ENCODE measurements at places on chromosomes 16 and 17. TPM values are rescaled to one million over a fixed set of nuclear protein-coding genes. Genes with fewer than 3 reads are reported as not detected.
A peak's percentile ranks its signal among the peaks of the same experiment; 100 is the strongest.

GRCh38 chr17:79633993-79634813 is 23.4 kb upstream of the RBFOX3 start:
- H3K27me3 ChIP-seq: no peaks in the 10 kb centered on the region
- H3K27ac ChIP-seq: no peak overlapping the region
- no peaks in the 10 kb centered on the region for H3K4me1 ChIP-seq

GRCh38 chr16:27665881-27666280 is 115.9 kb downstream of the KATNIP start:
- H3K27ac ChIP-seq: no peak overlapping the region
- no peaks in the 10 kb centered on the region for H3K27me3 ChIP-seq
- DNase-seq: no peak
- H3K4me3 ChIP-seq: no peak overlapping the region
- no peaks in the 10 kb centered on the region for H3K4me1 ChIP-seq

ZNF668 gene
- 2.9 TPM for total RNA-seq

- H3K36me3 ChIP-seq: no peaks in the 10 kb centered on the region
- H3K4me3 ChIP-seq: no peak overlapping the region
Measured at GRCh38 chr16:30139583-30140481, 16.8 kb upstream of the MAPK3 start.

DNA sequence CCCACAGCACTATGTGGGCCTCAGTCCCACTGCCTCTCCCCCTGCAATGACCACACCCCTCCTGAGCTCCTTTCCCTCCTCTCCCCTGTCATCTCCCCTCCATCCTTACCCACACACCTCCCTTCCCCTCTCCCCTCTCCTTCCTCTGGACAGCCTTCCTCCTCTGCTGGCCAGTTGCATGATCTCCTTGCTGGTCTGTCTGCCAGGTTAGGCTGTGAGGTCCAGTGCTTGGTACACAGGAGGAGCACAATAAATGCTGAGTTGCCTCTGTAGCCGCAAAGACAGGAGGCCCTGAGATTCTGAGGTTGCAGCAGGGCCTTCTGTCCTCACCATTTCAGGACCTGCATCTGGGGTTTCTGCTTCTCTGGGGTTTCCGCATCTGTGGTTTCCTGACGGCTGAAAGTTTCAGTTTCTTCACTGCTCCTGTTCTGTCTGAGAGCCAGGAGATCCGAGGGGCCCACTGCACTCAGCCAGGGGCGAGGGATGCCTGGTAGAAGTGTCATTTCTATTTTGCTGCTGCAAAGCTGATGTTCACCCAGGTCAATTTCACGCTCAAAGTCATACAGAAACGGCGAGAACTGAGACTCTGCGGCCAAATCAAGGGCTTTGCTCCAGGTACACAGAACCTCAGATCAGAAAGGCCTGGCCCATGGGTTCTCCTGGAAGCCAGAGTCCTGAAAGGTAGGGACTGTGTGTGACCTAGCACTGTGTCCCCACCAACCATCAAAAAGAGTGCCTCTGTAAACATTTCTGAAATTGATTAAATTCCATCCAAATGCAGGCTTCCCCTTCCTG is 4.6 kb upstream of the SLC12A3 start:
- no peak overlapping the region for H3K27ac ChIP-seq
- H3K27me3 ChIP-seq: no peaks in the 10 kb centered on the region
- DNase-seq: no peak
- no peaks in the 10 kb centered on the region for H3K36me3 ChIP-seq

GRCh38 chr17:59418732-59419166 is 87.3 kb downstream of the YPEL2 start:
- no peaks in the 10 kb centered on the region for H3K36me3 ChIP-seq
- H3K4me3 ChIP-seq: no peak overlapping the region
- H3K27me3 ChIP-seq: no peaks in the 10 kb centered on the region
- peak overlapping the region; percentile 34 for H3K27ac ChIP-seq

DNA sequence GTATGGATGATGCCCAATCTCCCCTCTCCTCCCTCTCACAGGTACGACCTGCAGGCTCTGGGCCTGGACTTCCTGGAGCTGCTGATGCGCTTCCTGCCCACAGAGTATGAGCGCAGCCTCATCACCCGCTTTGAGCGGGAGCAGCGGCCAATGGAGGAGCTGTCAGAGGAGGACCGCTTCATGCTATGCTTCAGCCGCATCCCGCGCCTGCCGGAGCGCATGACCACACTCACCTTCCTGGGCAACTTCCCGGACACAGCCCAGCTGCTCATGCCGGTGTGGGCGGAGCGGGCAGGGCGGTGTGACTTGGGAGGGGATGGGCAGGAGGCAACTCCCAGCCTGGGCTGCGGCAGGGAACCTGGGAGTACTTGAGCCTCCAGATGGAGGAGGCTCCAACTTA is 18.1 kb downstream of the SPATA32 start:
- no peaks in the 10 kb centered on the region for H3K36me3 ChIP-seq
- no peak overlapping the region for H3K27ac ChIP-seq
- peaks cover 29% of the 10 kb centered on the region for H3K4me1 ChIP-seq
- H3K27me3 ChIP-seq: peaks cover 13% of the 10 kb centered on the region
- H3K4me3 ChIP-seq: no peak overlapping the region

DNA sequence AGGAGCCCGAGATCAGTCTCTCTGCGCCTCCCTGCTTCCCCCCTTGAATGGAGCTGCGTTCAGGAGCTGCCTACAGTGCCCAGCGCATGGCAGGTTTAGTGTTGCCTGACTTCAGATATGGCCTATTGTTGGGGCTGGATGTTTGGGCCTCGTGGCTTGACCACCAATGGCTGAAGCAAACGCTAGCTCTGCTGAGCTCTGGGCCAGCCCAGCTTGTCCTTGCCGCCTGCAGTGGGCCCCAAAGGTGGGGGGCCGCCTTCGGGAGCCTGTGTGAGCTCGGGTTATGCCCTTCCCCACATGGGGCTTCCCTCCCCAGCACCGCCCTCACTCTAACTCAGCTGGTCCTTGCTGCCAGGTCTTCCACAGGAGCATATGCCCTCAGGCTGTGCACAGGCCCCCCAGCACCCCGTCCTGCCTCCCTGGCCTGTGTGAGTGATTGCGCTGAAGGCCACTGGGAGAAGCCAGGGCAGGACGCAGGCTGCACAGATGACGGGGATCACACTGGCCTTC is 2.0 kb upstream of the METTL26 start:
- H3K4me3 ChIP-seq: no peak overlapping the region
- peak overlapping the region; percentile 90 for H3K27ac ChIP-seq
- H3K4me1 ChIP-seq: peaks cover 48% of the 10 kb centered on the region
- H3K27me3 ChIP-seq: no peaks in the 10 kb centered on the region
- no peak for DNase-seq
- H3K36me3 ChIP-seq: no peaks in the 10 kb centered on the region

CES1 gene
- total RNA-seq: 4.2 TPM

RGS9 gene
- total RNA-seq: 4.3 TPM

MPV17L gene
- 35.3 TPM for total RNA-seq

DNA sequence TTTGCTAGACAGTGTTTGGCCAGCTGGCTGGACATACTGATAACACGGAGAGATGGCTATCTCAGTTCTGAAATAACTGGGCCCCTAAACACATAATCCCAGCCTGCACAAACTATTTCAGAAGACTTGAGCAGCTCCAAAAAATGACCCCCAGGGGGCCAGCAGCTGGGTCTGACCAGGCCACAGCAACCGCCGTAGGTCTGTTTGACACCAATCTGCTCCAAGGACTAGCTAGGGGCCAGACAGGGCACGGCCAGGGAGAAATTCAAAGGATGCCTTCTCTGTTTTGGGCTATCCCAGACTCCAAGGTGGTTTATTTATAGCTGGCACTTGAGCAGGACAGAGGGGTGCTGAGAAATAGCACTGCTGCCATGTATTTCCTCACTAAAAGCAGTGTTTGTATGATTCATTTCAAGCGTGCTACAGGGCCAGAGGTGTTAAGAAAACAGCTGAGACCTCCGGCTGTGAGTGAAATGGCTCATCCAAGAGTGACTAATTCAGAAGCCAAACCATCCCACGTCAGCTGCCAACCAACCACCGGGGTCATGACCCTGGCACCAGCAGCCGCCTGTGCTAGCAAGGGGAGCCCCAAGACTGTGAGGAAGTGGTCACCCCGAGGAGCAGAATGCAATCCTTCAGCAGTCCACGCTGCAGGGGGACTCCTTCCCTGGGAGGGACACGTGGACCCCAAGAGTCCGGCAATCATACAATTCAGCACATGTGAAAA is 5.7 kb downstream of the GGA2 start:
- H3K27ac ChIP-seq: peak overlapping the region; percentile 93
- no peaks in the 10 kb centered on the region for H3K27me3 ChIP-seq
- H3K4me1 ChIP-seq: peaks cover 86% of the 10 kb centered on the region
- H3K4me3 ChIP-seq: no peak overlapping the region
- DNase-seq: peak; percentile 65
- no peaks in the 10 kb centered on the region for H3K36me3 ChIP-seq
